ENCODE measurements at places on chromosomes 7 and 10. TPM values are rescaled to one million over a fixed set of nuclear protein-coding genes. Genes with fewer than 3 reads are reported as not detected.

Gene ODAD2
- total RNA-seq: 1.5 TPM

Gene TET1
- total RNA-seq: 28.0 TPM

Gene HGF
- 8.6 TPM for total RNA-seq

Gene STAM
- 25.3 TPM for total RNA-seq

Gene PTN
- total RNA-seq: 185 TPM

Gene PPP1R9A
- 74.5 TPM for total RNA-seq

Gene PIK3CG
- total RNA-seq: 0.98 TPM

Gene WBP1L
- 24.6 TPM for total RNA-seq

Gene CHST12
- total RNA-seq: 2.2 TPM

Gene PALD1
- 4.9 TPM for total RNA-seq

Gene CALML3
- total RNA-seq: not detected

Gene SMKR1
- 2.2 TPM for total RNA-seq

Gene ZNF503
- 0.98 TPM for total RNA-seq

Gene GRM8
- total RNA-seq: 2.2 TPM

Gene OPALIN
- not detected for total RNA-seq

Gene SNCG
- 0.98 TPM for total RNA-seq

Gene LRRD1
- 0.74 TPM for total RNA-seq

Gene ACTR3C
- total RNA-seq: 4.2 TPM

Gene IFT22
- total RNA-seq: 28.3 TPM

Gene TMEM229A
- total RNA-seq: 0.74 TPM

Gene LRRC18
- total RNA-seq: not detected

Gene SHH
- 0.98 TPM for total RNA-seq

Gene CHAT
- not detected for total RNA-seq

Gene MALRD1
- total RNA-seq: 2.7 TPM

Gene CPA4
- not detected for total RNA-seq

Gene PLXDC2
- total RNA-seq: 9.3 TPM

Gene KCNMA1
- 49.2 TPM for total RNA-seq

Gene SCIN
- total RNA-seq: 0.98 TPM

Gene CLRN3
- not detected for total RNA-seq

Gene CFAP70
- total RNA-seq: 0.49 TPM

Gene SERPINE1
- total RNA-seq: 0.74 TPM

Gene SCART1
- total RNA-seq: 0.49 TPM

Gene ELOVL3
- not detected for total RNA-seq

Gene AGBL3
- total RNA-seq: 4.7 TPM

Gene SFTPD
- total RNA-seq: 0.25 TPM

Gene STEAP4
- 0.25 TPM for total RNA-seq

Gene GOLGA7B
- total RNA-seq: 17.7 TPM

Gene OGDHL
- 3.9 TPM for total RNA-seq

Gene FAM221A
- 6.9 TPM for total RNA-seq

Gene CCL26
- total RNA-seq: not detected

Gene CAMK2B
- total RNA-seq: 76.7 TPM

Gene MMD2
- total RNA-seq: 4.4 TPM

Gene FGFR2
- total RNA-seq: 46.7 TPM

Gene SPDYE1
- not detected for total RNA-seq

Gene SPDYE2B
- not detected for total RNA-seq

Gene OR6V1
- total RNA-seq: not detected

Gene ITGB8
- 87.0 TPM for total RNA-seq

Gene EN2
- total RNA-seq: not detected

Gene CDH23
- total RNA-seq: 3.4 TPM

Gene PPP1R3C
- total RNA-seq: 22.9 TPM
